Activated CD4-positive, alpha-beta memory T cell treated with anti-CD3 and anti-CD28 coated beads for 36 hours (primary cell): ENCODE measurements at places on chromosomes 16 and 17.
A peak's percentile ranks its signal among the peaks of the same experiment; 100 is the strongest.

DNA sequence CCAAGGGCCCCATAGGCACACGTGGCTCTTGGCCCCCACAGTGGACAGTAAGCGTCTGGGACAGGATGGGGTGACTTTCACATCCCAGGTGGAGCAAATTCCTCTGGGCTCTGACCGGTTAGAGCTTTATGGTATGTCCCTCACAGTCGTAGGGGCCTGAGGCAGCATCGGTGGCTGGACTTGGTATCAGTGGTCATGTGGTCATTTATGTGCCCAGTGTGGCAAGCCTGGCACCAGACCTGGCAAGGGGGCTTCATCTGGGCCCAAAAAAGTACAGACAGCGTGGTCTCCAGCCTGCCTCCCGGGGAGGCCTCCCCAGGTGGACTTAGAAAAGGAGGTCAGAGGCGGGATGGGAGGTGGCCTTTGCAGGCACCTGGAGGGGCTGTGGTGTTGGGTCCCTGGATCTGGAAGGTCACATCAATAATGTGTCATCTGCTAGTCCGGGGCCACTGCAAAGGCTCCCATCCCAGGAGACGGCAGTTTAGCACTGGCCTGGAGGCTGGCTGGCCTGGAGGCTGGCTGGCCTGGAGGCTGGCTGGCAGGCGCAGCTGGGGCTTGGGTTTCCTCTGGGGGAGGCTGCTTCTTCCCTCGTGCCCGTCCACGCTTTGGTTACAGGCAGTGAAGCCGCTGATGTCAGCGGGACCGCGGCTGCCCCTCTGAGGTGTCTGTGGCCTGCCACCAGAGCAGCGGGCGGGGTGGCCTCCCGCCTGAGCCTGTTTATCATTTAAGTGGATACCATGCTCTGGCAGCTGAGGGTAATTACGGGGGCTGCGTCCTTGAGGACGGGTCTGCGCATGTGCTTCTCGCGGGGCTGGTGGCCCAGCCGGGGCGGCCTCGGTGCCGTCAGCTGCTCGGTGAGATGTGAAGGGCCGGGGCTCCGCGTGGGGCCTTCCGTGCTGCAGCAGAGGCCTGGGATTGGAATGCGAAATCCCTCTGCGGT, 20.7 kb upstream of the CBX4 start:
- H3K4me1 ChIP-seq, result no peaks in the 10 kb centered on the region
- H3K27me3 ChIP-seq, result peaks cover 28% of the 10 kb centered on the region
- no peak for DNase-seq
- no peaks in the 10 kb centered on the region for H3K36me3 ChIP-seq
- H3K4me3 ChIP-seq, result no peak overlapping the region
- H3K27ac ChIP-seq, result no peak overlapping the region

DNA sequence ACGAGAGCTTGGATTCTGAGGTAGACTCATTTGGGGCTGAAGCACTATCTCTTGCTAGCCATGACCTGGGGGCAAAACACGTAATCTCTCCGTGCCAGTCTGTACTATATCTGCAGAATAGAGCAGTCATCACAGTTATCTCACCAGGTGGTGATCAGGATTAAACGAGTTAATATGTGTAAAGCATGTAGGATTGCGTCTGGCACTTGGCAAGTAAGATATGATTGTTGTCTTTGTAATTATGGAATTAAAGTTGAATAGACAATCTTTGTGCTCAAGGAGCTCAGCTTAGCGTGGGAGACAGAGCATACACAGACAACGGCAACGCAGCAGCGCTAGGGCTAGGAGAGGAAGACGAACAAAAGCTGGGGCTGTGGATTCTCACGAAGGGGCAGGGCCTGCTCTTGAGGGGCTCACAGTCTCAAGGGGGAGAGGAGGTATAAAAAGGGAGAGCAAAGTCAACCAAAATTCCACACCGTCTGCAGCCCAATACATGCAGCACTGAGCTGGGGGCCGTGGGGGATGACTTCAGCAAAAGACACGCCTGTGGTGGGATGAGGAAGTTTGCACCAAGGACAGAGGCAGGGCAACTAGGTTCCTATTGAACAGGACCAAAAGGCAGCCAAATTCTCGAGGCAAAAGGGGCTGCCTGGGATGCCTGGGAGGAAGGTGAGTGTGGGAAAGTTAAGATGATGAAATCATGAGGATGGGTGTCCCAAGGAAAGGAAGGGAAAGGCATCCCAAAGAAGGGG, 68.6 kb downstream of the SDK2 start:
- no peak overlapping the region for H3K4me3 ChIP-seq
- H3K4me1 ChIP-seq, result no peaks in the 10 kb centered on the region

DNA sequence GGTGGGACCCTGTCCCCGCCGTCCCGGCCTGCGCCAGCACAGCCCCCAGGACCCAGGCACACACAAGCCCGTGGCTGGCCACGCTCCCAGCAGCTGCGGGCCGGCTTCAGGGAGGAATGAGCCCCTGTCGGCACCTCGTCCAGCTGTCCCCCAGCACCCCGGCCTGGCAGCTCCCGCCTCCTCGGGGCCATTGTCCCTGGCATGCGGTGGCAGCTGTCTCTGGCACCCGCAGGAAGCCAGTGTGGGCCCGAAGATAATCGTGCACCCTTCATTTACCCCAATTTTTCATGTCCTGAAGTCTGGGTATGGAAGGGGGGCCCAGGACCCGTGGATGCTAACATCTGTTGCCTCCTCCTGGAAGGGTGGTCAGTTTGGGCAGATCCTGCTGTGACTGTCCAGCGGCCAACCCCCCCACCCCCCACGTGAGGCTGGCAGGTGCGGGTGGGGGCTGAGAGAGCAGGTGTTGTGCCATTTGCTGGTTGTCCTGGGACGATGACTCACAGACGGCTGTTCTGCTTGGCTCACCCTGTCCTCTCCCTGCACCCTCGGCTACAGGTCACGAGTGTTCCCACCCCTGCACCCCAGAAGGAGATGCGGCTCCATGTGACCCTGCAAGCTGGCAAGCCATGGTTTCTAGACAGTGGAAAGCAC, 4.0 kb upstream of the LMF1 start:
- H3K4me1 ChIP-seq, result peaks cover 8% of the 10 kb centered on the region
- H3K27me3 ChIP-seq, result no peaks in the 10 kb centered on the region
- DNase-seq, result no peak
- no peak overlapping the region for H3K27ac ChIP-seq
- no peaks in the 10 kb centered on the region for H3K36me3 ChIP-seq
- no peak overlapping the region for H3K4me3 ChIP-seq

- H3K36me3 ChIP-seq, result peaks cover 46% of the 10 kb centered on the region
- no peak overlapping the region for H3K4me3 ChIP-seq
- no peaks in the 10 kb centered on the region for H3K27me3 ChIP-seq
- no peak overlapping the region for H3K27ac ChIP-seq
Measured at GRCh38 chr17:30248786-30249185, 13.3 kb upstream of the SLC6A4 start.

GRCh38 chr17:68349157-68349556, 57.9 kb downstream of the ARSG start:
- H3K36me3 ChIP-seq, result peaks cover 11% of the 10 kb centered on the region
- H3K27ac ChIP-seq, result peak overlapping the region; percentile 48
- H3K4me3 ChIP-seq, result no peak overlapping the region
- H3K4me1 ChIP-seq, result peaks cover 83% of the 10 kb centered on the region
- DNase-seq, result peak; percentile 50

DNA sequence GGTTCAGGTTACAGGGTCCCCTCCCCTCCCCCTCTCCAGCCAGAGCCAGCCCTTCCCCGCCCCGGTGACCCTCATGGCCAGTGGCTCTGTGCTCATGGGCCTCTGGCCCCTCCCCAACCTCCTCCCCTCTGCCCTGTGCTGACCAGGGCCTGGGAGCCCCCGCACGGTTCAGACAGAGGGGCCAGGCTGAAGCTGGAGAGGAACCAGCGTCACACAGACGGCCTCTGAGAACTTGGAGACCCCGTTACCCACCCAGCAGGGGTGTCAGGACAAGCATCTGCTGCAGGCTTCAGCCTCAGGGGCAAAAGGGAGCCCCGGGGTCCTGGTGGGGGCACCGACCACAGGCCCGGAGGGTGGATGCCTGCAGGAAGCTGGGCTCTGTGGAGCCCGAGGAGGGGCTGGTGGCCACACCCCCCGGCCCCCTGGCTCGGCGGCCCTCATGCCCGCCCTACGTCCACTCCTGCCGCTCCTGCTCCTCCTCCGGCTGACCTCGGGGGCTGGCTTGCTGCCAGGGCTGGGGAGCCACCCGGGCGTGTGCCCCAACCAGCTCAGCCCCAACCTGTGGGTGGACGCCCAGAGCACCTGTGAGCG, at the start of gene WFIKKN1:
Gene WFIKKN1 (plus strand): TSS at position 171 of the 591 bp plus-strand sequence. CDS start 269 bp downstream, at position 440.
- H3K4me3 ChIP-seq, result no peak within 1 kb of the TSS
- peaks cover 5% of the 10 kb centered on the region for H3K4me1 ChIP-seq
- no peaks in the 10 kb centered on the region for H3K36me3 ChIP-seq
- no peak within 1 kb of the TSS for H3K27ac ChIP-seq

DNA sequence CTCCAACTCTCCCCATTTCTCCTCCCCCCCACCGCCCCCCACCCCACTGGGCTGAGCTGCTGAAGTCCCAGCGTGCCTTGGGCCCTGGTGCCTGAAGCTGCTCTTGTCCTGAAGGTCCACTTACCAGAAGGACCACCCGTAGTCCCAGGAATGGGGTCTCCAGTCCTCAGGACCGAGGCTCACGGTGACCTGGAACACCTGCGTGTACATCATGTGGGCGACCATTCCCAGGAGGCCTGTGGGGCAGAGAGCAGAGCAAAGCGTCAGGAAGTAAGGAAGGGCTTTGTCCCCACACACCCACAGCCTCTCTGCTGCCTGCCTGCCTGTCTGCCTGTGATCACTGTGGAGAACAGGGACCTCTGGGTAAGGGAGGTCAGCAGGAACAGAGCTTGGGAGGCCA, 218.7 kb downstream of the GSG1L start:
- peaks cover 21% of the 10 kb centered on the region for H3K27me3 ChIP-seq
- no peaks in the 10 kb centered on the region for H3K4me1 ChIP-seq
- no peak overlapping the region for H3K27ac ChIP-seq
- no peak for DNase-seq

DNA sequence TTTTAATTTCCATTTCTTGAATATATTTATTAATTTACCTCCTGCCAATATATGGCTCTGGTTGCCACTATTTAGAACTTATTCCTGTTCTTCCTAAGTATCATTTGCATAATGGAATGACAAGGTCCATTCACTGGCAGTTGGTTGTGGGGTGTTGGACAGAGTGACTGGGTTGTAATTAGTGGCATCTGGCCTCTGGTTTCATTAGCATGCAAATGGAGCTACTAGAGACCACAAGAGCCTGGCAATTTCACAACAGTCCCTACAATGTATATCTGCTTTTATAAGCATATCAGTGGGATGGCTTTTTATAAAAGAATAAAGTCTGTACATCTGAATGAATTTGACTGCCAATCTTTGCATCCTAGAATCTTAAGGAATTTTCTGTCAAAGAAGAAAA, 1030.9 kb upstream of the CDH8 start:
- H3K36me3 ChIP-seq, result no peaks in the 10 kb centered on the region
- H3K27me3 ChIP-seq, result no peaks in the 10 kb centered on the region
- no peak for DNase-seq

DNA sequence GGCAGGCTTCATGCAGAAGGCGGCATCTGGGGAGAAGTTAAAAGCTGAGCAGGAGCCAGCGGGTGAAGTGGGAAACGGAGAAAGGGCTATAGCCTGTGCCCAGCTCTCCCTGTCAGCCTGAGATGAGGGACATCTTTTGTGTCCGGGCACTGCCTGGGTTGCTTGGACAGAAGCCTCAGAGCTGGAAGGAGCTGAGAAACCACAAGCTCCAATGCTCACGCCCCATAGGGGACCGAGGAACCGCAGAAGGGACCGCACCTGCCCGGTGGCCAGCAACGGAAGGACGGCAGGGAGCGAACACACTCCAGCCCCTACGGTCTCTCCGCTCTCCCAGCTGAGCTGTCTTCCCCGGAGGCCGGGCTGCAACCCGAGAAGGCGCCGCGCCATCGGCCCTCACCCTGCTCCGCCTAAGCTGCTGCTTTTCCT, 175.8 kb downstream of the NPIPB11 start:
- no peak for DNase-seq
- H3K4me1 ChIP-seq, result peaks cover 5% of the 10 kb centered on the region
- no peaks in the 10 kb centered on the region for H3K27me3 ChIP-seq
- no peak overlapping the region for H3K4me3 ChIP-seq
- H3K27ac ChIP-seq, result no peak overlapping the region

DNA sequence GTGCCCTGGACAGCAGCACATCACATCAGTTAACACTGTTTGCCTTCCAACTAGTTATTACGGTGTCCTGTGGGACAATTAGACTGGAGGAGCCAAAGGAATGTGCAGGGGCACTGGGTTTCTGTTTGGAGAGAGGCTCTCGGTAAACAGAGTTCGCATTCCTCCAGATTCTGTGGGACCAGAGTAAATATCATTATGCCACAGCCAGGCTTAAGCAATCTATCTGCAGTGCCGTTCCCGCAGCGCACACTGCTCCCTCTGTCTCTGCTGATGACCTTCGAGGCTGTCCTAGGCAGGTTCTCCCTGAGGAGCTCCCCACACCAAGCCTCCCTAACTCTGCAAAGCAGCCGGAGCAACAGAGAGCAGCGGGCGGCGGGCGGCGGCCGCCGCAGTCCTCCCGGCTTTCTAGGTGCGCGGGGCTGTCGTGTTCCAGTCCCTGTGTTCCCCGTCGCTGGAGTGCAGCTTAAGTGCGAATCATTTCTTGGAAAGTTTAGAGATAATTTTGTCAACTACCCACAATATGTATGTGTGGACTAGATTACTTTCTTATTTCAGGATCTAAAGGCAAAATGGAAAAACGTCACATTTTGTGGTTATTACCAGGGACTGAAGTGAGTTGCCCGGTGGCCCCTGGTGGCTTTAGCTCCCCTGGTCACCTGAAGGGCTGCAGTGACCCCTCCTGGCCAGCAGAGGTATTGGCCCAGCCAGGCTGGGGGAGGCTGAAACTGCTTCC, 43.3 kb downstream of the PGS1 start:
- peaks cover 46% of the 10 kb centered on the region for H3K4me1 ChIP-seq
- DNase-seq, result peak; percentile 86
- H3K36me3 ChIP-seq, result peaks cover 61% of the 10 kb centered on the region

DNA sequence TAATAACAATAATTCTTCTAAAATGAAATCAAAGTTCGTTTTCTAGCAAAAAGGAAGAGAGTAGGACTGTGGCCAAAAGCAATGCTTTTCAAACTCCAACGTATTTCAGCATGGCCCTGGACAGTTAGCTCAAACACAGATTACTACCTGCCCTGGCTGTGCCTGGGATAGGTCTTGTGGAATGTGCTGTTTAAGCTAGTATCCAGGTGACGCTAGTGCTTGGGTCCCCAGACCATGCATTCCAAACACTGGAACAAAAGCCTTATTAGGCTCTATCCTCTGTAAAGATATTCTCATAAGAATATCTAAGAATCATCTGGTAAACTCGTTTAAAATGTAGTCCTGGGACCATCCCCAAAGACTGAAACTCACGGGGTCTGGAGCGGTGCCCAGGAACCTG, 52.6 kb upstream of the MEAK7 start:
- no peaks in the 10 kb centered on the region for H3K27me3 ChIP-seq
- no peak overlapping the region for H3K4me3 ChIP-seq
- no peak overlapping the region for H3K27ac ChIP-seq
- peaks cover 2% of the 10 kb centered on the region for H3K36me3 ChIP-seq

- H3K27ac ChIP-seq, result no peak overlapping the region
- H3K27me3 ChIP-seq, result no peaks in the 10 kb centered on the region
- H3K4me1 ChIP-seq, result peaks cover 10% of the 10 kb centered on the region
Measured at GRCh38 chr16:57300387-57301125, 16.1 kb upstream of the PLLP start.
